ENCODE measurements at places on chromosomes 6 and 20.

DNA sequence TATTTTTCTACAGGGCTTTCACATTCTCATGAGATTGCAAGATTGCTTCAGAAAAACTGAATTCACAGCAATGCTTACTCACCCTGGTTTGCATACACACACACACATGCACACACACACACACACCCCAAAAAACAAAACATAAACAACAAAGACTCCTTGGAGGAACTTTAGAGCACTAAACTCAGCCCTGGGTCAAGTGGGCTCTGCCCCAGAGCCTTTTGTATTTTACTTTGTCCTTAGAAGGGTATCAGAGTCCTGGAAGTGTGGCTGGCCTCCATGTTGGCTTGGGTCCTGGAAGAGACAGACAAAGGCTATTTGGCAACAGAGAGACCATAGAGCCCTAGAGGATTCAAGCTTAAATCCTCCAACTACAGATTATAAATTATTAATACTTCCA lies 8.0 kb upstream of the CST9 start:
- no peak for DNase-seq

GRCh38 chr6:35686873-35687555 lies 1.7 kb downstream of the FKBP5 start:
- DNase-seq = peak; percentile 18

- no peak for DNase-seq
These were observed 17.1 kb upstream of the MMP9 start for GRCh38 chr20:45991616-45992015.

- no peak for DNase-seq
These were observed 29.5 kb upstream of the SULF2 start for GRCh38 chr20:47814632-47815415.

GRCh38 chr20:38112261-38112929 lies 52.7 kb downstream of the TGM2 start:
- no peak for DNase-seq

- no peak for DNase-seq
These were observed 122.8 kb upstream of the B3GAT2 start for GRCh38 chr6:71079677-71080076.

DNA sequence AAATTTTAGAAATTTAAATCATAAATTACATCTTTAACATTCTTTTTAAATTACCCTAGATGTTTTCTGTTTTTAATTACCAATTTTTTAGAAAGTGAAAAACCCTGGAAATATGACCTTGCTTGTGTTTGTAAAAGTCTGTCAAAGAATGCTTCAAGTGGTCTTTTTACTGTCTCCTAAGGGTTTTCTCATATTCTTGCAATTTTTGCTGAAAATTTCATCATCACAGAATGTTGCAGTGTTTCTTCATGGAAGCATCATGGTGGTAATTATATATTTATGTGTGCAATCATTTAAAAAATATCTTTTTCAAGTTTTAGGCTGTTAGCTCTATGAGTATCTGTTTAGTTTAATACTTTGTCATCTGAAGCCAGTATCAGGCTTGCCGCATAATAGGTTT lies 178.2 kb downstream of the HDGFL1 start:
- DNase-seq = no peak

GRCh38 chr6:44512868-44513741 lies 125.6 kb downstream of the CDC5L start:
- DNase-seq = no peak

GRCh38 chr6:138736640-138737039 lies 36.9 kb upstream of the CCDC28A start:
- DNase-seq = no peak

GRCh38 chr6:146972546-146972945 lies 231.7 kb upstream of the STXBP5 start:
- DNase-seq = no peak

- peak; percentile 35 for DNase-seq
These were observed 23.8 kb upstream of the POLR1H start for GRCh38 chr6:30037182-30037788.

DNA sequence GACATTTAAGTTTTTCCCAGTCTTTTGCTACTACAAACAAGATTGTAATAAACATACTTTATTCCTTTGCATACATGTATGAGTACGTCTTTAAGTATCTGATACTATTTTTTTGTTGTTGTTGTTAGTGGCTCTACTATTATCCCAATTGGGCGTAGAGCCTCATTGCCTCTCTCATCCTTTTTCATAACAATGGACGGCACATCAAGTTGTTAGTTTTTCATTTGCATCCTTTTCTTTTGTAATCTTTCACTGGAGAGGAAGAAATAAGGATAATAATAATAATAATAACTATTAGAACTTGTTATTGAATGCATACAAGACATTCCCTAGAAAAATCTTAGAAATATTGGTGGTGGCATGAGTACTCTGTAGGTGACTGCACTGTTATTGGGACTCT lies 23.1 kb downstream of the HS3ST5 start:
- DNase-seq = no peak

- no peak for DNase-seq
These were observed 3.9 kb upstream of the SRSF3 start for GRCh38 chr6:36590237-36590636.

DNA sequence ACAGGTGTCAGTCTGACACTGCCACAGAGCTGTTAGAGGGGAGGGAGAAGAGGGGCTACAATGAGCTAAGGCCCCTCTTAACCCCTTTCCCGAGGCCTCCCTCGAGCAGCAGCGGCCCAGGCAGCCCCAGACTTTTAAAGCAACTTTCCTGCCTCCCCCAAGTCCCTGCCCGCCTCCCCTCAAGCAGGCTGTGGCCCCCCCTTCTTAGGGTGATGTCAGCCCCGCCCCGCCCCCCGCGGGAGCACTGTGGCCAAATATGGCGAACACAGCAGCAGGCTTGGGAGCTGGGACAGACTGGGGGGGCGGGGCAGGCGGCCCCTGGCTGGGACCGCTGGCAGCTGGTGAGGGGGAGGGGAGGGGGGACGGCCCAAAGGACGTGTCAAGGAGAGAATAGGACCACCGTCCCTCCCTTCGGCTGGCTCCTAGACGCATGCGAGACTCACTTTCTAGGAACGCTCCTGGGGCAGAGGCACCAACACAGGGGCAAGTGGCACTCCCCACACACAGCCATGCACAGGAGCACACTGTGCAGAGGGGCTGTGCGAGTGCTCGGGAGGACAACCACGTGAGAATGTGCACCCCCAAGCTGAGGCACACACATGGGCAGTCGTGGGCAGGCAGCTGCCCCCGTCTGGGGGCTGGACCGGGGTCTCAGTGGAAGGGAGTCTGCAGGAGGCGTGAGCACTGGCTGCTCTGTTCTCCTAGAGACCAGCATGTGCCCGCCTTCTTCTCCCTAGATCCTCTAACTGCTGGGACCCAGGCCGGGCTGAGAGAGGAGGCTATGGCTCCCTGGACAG lies 6.7 kb downstream of the TEAD3 start:
- no peak for DNase-seq

- no peak for DNase-seq
These were observed 13.5 kb downstream of the BEND3 start for GRCh38 chr6:107101686-107102413.

DNA sequence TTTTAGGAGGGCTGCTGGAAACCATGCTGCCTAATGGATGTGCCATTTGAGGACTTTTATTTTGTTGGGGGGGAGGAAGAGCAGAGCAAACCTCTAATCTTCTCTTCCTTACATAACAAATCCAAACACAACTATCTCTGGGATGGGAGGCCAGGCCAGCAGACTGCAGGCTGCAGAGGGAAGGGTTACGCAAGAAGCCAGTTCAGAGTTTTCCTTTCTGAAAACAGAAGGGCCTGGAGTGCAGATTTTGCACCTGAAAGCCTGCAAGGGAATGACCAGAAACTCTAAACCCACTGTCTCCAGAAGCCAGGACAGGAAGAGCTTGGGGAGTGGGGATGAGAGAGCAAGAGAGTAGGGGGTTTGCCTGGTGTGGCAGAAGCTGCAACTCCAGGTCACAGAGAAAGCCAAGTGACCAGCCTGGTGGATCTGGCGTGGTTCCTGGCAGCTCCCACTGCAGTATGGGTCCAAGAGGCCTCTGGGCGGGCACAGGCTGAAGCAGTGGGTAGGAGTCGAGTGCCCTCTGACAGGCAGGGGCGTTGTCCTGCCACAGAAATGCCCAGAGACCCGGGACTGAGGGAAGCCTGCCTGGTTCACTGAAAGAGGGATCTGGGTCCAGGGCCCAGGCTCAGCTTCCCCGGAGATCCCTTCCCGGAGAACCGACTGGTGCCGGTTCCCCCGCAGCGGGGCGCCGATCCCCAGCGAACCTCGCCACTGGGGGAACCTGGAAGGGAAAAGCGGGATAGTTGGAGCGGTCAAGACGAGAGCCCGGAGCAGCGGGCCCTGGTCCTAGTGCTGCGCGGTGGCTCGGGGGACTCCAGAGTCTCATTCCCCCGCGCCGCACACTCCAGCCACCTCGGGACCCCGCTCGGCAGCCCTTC lies 6.7 kb downstream of the MAFB start:
- no peak for DNase-seq

GRCh38 chr20:59359906-59360725 lies 59.7 kb downstream of the EDN3 start:
- DNase-seq = no peak

GRCh38 chr6:128491610-128492206 lies 28.7 kb downstream of the PTPRK start:
- no peak for DNase-seq

- DNase-seq = no peak
These were observed 72.3 kb upstream of the CD2AP start for GRCh38 chr6:47405273-47405672.

DNA sequence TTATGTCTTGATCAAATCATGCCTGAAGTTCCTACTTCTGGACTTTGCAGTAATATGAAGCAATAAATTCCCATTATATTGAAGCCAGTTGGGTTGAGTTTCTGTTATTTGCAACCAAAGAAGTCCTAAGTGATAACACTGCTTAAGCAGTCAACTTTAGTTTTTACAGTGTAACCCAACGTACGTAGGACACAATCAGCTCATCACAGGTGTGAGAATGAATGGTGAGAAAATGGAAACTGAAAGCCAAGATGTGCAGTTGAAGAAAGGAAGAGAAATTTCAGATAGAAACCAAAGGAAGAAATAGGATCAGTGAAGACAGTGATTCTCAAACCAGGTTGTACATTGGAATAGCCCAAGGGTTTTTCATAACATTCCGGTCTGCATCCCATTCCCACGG lies 211.4 kb upstream of the ZFP64 start:
- DNase-seq = no peak

DNA sequence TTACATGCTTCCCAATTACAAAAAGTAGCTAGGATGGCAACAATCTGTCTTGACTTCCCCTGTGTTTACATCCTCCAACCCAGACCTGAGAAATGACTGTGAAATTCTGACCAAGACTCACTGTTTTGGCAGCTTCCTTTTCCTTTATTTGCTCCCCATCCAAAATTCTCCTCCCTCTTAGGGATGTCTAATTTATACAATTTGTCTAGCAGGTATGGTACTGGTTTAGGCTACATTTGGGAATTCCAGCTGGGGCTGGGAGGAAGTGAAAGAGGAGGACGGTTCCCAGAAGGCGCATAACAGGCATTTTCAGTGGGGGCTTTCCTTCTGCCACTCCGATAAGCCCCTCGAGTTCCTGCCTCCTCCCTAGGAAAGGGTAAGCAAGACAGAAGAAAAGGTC lies 231.5 kb upstream of the BTBD3 start:
- DNase-seq = no peak

- DNase-seq = no peak
These were observed 117.6 kb downstream of the DST start for GRCh38 chr6:56524891-56525703.

GRCh38 chr6:111114087-111114443 lies 26.8 kb downstream of the SLC16A10 start:
- DNase-seq = no peak

DNA sequence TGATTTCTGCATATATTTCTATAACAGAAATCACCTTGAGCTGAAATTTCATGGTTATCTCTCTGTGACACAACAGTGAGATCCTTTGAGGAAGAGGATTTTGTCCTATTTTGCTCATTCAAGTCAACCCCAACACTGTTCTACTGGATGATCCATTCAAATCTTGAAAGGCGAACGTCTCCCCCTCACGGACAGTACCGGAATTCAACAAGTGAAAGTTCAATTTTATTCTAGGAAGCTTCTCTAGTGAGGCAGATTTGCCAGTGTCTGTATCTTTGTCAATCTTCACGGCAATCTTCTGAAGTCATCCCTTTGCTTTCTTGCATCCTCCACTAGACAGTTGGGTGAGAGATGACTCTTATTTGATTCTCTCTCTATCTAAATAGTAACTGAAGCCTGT lies 91.7 kb upstream of the PDE7B start:
- DNase-seq = no peak

DNA sequence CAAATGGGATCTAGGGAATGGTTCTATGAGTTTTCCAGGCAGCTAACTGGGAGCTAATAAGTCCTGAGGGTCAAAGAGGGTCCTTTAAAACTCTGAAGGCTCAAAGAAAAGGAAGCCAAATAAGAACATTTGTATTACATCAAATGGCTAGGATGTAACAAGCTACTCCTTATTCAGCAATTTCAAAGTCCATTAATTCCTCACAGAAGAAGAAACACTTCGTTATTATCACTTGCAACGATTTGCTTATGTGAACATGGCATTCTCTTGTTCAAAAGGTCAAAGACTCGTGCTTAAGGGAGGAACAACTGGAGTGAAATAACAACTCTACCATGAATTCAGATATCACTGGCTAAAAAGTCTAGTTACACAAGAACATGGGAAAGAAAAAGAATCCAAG lies 70.8 kb upstream of the FBXO30 start:
- DNase-seq = no peak

DNA sequence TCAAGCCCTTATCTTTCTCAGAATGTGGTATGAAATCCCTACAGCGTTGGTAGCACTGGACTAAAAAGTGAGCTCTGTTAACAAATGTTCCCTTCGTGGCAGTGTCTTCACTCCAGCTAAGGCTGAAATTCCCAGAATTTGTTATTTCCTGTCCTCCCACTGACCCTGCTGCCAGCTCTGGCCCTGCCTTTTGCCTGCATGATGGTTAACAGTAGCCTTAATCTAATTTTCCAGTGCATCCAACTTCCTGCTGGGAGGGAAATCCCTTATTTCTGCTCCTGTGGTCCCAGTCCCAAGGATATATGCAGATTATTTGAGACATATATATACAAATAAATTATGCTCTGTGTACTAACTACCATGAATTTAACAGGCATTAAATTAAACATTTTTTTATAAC lies 157.2 kb upstream of the CARMIL1 start:
- no peak for DNase-seq

DNA sequence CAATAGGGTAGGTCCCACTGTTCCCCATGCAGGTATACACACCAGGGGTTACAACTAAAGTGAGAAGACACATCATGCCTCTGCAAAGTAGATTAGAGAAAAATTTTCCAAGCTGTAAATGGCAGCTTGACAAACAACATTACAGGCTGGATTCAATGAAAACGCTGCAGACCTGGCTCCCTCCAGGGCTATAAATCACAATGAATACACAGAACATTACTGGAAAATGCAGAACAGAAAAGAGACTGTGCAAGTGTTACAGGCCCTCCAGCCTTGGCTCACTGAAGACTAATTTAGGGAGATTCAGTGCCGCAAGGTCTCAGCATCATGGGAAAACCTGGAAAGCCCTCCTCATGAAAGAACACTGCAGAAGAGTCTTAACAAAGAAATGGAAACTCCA lies 207.8 kb downstream of the KHDC1L start:
- no peak for DNase-seq

All from hematopoietic multipotent progenitor cell treated with erythropoietin and hydrocortisone succinate and interleukin-3 and kit ligand, for 17 days (in vitro differentiated cells).